Effector memory CD4-positive, alpha-beta T cell (primary cell): ENCODE measurements at places on chromosomes 4 and X.

- no peak for DNase-seq
Measured at GRCh38 chr4:41215155-41215554, 813 bp upstream of the APBB2 start.

- no peak for DNase-seq
Measured at GRCh38 chr4:124183926-124184325, 528.6 kb downstream of the ANKRD50 start.

DNA sequence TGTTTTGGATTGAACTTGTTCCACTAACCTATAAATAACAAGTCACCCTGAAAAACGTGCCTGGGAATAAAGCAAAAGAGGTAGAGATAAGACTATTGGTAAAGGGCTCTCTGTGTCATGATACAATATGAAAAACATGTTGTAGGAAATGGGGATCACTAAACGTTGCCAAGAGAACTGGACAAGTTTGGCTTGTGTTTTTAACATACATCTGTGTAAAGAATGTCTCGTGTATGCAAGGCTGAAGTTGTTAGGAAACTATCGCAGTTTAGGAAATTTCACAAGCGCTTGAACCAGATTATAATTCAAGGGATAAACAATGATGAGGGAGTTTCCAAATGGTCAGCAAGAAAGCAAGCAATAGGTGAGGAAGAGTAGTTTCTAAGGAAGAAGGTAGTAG, 655.8 kb downstream of the PCDH7 start:
- no peak for DNase-seq

DNA sequence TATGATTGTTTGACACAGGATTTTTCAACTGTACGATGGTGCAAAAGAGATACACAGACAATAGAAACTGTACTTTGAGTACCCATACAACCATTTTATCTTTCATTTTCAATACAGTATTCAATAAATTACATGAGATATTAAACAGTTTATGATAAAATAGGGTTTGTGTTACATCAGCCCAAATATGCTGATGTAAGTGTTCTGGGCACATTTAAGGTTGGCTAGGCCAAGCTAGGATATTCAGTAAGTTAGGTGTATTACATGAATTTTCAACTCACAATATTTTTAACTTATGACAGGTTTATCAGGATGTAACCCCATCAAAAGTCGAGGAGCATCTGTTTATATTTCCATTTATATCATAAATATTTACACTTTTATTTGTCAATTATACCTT, 42.9 kb upstream of the PLS3 start:
- no peak for DNase-seq

DNA sequence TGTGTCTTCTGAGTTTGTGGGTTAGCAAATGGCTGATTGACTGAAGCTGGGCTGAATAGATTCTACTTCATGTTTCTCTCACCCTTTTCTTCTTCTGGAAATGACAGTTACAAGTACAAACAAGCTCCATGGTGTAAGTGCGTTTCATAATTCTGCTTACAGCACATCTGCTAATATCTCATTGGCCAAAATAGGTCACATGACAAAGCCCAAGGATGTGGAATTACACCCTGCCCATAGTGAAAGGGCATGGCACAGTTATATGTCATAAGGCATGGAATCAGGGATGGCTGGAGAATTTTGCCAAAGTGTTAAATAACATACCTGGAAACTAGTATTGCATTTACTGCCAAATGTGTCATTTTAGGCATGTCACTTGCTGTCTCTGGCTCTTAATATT, 327.2 kb downstream of the NKX6-1 start:
- DNase-seq: no peak

DNA sequence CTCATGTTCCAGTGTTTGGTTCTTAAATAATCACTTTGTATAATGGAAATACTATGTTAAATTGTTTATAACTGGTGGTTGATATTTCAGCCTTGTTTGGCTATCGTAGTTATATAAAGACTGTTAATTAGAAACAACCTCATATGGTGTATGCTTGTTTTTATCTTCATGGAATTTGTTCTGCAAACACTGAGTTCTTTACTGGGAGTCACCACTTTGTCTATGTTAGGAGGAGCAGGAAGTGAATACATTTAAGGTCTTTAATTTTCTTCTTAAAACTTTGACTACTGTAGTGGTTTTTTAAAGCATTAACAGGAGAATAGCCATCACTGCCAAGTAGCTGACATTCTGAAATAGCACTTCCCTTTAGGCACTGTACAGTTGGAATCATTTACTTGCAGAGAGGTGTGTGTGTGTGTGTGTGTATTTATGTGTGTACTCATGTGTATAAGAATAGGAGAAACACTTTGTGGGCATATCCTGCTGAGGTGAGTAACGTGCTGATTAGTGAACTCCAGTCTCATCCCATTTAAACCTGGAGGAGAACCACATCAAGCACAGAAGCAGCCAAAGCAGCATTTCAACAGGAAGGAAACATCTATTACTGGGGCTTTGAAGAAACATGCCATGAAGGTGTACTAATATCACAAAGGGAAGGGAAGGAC, 37.8 kb downstream of the TET2 start:
- DNase-seq: no peak

DNA sequence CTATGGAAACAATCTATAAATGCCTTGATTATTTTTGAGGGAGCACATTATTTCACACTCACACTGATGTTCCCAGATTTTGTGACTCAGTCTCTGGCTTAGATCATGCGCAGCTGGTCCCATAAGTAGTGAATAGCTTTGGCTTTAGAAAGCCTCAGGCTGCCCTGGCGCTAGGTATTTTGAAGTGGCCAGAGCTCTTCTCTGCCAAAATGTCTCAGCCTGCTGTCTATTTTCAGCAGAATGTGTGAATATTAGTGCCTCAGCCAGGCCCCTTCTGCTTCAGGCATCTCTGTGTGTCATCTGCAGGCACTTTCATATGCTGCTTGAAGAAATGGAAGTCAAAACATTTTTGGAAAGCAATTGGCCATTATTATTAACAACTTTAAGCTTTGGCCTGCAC, 931.0 kb upstream of the INTU start:
- no peak for DNase-seq

GRCh38 chr4:187921946-187922623, 73.5 kb upstream of the ZFP42 start:
- DNase-seq: no peak

DNA sequence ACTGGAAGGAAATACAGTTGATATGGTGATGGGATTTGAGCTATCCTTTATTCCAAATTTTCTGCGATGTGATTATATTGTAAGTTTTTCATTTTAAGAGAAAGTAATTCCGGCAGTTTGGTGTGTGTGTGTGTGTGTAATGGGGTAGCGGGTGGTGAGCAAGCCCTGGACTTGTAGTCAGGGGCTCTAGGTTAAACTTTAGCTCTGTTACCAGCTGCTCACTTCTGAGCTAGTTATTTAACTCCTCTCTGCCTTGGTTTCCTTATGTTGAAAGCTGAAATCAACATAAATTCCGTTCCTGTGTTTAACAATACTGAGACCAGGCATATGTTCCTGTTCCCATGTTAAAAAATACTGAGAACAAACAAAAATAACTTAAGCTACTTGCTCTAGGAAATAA, 174.1 kb upstream of the CASK start:
- DNase-seq: no peak

DNA sequence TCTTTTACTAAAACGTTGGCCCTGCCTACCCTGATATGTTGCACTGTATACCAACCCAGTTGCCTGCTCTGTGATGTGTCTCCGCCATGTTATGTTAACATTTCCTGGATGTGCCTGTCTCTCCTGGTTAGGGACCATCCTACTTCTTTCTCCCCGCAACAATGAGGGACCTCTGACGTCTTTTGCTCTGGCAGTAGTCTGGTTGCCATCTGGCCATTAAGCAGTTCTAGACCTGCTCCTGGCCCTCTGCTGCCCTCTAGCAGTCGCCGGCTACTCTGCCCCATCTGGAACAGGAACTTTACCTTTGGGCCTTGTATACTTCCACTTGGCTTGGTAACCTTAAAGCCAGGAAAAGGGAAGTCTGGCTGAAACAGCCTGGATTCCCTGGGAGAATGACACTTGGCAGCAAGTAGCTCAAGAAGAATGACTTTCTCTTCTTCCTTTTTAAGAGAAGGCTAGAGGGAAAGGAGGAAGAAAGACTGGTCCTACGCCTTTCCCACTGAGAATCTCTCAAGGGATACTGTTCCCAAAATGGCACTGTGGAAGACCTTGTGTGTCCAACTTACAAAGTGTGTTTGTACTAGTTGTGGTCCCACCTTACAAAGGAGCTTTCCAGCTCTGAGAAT, 63.5 kb downstream of the GPC3 start:
- DNase-seq: no peak

- DNase-seq: no peak
Measured at GRCh38 chr4:93373893-93374860, 454.4 kb upstream of the ATOH1 start.

DNA sequence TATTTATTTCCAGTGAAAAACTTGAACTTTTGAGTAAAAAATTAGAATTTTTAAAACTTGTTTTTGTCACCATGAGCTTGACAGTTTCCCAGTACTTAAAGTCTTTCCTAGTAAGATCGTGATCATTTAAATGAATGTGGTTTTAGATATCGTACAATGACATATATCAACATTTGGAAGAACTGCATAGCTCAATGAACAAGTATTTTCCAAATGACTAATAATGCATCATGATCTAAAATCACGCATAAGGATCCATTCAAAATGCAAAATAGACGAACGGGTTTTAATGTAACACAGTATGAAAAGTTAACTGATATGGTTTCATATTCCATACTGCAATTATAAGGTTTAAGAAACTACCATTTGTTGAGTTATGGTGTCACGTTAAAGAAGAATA, 4.1 kb upstream of the NDNF start:
- DNase-seq: no peak

- DNase-seq: no peak
Measured at GRCh38 chrX:122943918-122944317, 240.2 kb upstream of the GRIA3 start.

- no peak for DNase-seq
Measured at GRCh38 chrX:30241724-30242415, at the start of gene MAGEB4. Gene MAGEB4, plus strand, starts transcription at chrX:30242000. Its CDS starts 136 bp downstream, at chrX:30242136.

- DNase-seq: no peak
Measured at GRCh38 chrX:106912864-106913263, 7.3 kb upstream of the CLDN2 start.

GRCh38 chr4:113945906-113946305, 33.5 kb downstream of the ARSJ start:
- DNase-seq: no peak

DNA sequence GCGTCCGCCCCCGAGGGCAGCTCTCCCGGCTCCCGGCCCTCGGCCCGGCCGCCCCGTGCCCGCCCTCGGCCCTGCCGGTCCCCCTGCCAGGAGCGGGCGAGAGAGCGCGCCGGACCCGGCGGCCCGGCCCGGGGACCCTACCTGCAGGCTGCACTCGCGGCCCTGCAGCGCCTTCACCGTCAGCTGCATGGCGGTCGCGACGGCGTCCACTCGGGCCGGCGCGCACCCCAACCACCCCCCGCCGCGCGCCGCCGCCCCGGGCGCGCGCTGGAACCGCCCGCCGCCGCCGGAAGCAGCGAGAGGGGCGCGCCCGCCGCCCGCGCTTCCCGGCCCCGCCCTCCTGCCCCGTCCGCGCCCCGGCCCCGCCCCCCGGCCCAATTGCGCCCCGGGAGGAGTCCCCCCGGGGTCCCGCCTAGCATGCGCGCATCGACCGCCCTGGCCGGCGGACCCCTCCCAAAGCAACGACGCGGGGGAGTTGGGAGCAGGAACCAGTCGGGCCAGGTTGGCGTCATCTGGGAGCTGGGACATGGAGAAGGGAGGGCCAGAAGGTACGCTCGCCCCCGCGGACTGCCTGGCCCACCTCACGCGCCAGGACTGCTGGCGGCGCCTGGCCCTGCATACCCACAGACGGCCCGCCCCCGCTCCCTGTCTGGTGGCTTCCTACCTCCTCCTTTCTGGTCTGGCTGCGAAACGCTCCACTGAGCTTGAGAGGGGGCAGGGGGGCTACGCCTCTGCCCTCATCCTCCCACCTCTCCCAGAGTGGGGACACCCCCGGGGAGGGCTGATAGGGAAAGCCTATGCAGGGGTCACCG, at the start of gene UBL4A:
TSS of gene UBL4A (minus strand) at position 220 of the 812 bp plus-strand sequence. CDS start at position 189, 31 bp downstream.
- DNase-seq: peak; percentile 34

- DNase-seq: no peak
Measured at GRCh38 chr4:162456106-162456505, 292.3 kb upstream of the FSTL5 start.

GRCh38 chrX:18894156-18894555, 89.8 kb downstream of the PHKA2 start:
- DNase-seq: no peak

- DNase-seq: no peak
Measured at GRCh38 chrX:139113708-139114107, 402.2 kb upstream of the FGF13 start.

- no peak for DNase-seq
Measured at GRCh38 chr4:1639299-1639868, 44.7 kb downstream of the FAM53A start.

DNA sequence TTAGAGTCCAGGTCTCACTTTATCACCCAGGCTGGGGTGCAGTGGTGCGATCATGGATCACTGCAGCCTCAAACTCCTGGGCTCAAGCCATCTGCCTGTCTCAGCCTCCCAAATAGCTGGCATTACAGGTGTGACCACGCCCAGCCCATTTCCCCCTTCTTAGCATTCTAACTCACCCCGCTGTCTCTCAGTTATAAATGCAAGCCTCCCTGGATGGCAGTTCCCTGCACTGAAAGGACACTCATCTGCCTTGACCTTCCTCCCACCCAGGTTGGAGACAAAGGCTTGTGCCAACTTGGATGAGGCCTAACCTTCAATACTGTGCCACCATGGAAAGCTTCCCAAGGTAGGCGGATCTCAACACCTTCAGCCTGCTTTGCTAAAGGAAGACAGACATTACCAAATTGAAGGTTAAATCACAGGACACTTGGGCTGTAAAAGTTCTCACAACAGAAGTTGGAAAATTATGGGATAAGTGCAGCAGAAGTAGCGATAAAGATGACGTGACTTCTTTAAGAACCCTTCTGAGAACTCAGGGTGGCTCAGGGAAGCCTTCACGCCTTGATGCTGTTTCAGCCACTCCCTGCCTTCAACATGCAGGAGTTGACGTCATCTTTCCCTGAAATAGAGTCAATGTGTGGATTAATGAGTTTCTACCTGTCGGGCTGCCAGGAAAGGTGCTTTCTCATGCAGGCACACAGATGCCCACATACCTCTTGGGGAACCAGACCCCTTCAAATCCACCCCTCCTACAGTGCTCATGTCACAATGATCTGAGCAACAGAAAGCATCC, 10.6 kb upstream of the GPM6B start:
- no peak for DNase-seq

DNA sequence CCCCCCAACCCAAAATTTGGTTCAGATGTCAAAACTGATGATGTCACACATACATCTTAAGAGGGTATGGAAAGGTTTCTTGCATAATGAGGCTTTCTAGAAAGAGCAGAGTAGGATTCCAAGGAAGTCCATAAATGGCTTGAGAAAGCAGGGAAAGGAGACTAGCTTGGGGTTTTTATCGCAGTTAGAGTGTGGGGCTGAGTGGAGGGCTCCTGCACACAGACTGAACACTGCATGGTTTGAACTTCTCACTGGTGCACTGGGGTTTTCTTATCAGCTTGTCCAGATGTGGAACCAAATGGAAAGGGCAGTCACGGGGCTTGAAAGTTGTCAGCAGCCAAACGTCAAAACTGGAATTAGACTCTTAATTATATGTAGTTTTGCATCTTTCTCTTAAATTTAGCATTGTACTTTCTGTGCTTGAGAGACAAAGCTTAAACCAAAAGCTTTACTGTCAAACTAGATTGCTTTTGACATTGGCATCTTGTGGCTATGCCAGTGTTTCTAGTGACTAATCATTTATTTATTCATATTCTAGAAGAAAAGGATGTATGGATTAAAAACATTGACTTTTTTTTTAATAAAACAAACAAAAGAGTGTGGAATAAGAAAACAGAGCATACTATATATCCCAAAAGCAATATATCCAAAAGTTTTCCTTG, 78.3 kb upstream of the STIM2 start:
- DNase-seq: no peak

GRCh38 chr4:137370206-137370633, 162.1 kb downstream of the PCDH18 start:
- DNase-seq: no peak
